Foreskin keratinocyte (primary cell): ENCODE measurements at places on chromosomes 11 and 22. TPM values are rescaled to one million over a fixed set of nuclear protein-coding genes. Genes with fewer than 3 reads are reported as not detected.

DNA sequence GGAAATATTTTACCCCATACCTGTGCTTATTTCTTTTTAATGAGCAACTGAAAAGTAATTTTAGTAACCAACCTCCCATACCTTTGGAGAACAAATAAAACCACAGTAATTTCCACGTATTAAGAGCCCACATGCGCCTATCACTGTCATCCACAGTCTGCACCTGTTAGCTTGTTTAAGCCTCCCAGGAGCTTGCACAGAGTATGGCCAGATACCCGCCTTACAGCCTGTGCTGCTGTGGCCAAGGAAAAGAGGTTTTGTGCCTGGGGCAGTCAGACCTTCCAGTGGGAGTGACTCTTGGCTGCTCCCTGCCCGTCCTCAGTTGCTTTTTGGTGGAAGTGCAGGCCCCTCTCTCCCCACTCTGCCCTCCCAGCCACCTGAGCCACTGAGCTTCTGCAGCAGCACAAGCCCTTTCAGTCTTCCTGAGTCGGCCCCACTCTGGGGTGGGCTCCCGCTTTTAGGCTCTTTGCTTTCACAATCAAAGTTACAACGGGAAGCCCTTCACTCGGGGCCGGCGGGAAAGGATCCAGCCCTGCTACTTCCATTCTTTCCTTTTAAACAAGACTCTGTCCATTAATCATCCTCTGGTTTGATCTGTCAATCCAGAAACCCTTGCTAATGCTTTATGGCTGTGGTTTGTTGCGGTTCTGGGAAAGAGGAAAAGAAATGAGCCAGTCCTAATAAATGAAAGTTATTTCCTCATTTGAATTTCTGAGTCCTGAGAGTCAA is 308.8 kb downstream of the TBC1D22A start:
- no peak for DNase-seq

LRRC4C gene
- not detected in 2 replicates for total RNA-seq

DNA sequence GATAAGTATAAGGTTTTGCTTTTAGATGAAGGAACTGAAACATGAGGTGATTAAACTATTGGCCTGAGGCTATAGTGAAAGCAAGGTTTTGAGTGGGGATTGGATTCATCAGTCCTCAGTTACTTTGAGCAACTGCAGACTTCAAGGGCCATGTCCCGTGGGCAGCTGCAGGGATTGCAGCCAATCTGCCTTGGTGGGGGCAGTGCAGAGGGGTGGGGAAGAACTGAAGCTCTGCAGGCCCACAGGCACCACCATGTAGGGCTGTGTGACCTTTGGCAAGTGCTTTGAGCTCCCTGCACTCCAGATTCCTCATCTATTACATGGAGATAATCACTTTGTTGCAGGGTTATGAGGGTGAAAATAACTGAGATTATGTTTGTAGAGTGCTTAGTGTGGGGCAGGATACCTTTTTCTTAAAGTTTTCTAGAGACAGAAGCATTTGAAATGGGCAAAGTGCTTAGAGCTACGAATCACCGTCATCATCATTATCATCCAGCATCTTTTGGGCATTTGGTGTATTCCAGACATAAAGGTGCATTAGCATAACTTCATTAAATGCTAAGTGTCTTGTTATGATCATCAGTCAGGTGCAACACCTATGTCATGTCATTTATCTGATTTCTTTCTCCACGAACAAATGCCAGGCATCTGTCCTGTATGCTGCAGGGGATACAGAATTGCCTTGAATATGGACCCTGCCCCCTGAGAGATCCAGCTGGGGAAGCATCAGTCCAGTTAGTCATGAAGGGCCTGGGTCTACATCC is 72.1 kb upstream of the TENM4 start:
- DNase-seq, result no peak

DNA sequence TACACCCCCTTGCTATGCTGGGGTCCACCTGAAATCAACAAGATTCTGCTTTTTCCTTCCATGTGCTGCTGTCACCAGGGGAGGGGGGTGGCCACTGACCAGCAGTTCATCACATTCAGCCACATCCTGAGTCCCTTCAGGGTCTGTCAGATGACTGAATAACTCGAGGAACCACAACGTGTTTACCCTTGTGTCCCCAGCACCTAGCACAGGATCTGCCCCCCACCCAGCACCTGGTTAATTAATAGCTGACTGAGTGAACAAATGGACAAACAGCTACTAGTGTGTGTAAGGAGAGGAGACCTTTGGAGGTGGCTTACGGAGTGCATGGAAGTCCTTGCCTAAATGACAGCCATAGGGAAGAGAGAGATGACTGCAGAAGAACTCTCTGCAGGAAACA is 119.5 kb upstream of the NCAM1 start:
- DNase-seq, result no peak

- peak; percentile 73 for DNase-seq
Observed at GRCh38 chr11:126163074-126163700, 48.3 kb downstream of the RPUSD4 start.

SYCE3 gene
- 0.41 TPM in 1 of 2 replicates, not detected in the other for total RNA-seq

- DNase-seq, result peak; percentile 58
Observed at GRCh38 chr22:46053563-46054090, 76.7 kb upstream of the WNT7B start.

UCP3 gene
- 0.21 and 0.48 TPM in 2 replicates for total RNA-seq

C11orf86 gene
- total RNA-seq, result not detected in 2 replicates

DNA sequence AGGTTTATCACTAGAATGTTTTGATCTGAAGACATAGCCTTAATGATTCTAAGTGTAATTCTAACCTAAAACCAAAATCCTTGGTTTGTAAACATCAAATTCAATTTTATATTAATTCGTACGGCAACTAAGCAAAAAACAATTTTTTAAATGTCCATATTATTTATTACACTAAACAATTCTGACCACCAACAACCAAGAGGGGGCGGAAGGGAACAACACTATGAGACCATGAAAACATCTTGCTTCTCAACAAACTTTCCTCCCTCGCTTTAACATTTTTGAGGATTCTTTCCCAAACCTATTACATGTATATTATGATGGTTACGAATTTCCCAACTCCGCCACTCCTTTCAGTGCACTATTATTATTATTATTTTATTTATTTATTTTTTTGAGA is 6.5 kb upstream of the UCP2 start:
- no peak for DNase-seq

- no peak for DNase-seq
Observed at GRCh38 chr22:19884954-19885751, 30.5 kb upstream of the GNB1L start.

DNA sequence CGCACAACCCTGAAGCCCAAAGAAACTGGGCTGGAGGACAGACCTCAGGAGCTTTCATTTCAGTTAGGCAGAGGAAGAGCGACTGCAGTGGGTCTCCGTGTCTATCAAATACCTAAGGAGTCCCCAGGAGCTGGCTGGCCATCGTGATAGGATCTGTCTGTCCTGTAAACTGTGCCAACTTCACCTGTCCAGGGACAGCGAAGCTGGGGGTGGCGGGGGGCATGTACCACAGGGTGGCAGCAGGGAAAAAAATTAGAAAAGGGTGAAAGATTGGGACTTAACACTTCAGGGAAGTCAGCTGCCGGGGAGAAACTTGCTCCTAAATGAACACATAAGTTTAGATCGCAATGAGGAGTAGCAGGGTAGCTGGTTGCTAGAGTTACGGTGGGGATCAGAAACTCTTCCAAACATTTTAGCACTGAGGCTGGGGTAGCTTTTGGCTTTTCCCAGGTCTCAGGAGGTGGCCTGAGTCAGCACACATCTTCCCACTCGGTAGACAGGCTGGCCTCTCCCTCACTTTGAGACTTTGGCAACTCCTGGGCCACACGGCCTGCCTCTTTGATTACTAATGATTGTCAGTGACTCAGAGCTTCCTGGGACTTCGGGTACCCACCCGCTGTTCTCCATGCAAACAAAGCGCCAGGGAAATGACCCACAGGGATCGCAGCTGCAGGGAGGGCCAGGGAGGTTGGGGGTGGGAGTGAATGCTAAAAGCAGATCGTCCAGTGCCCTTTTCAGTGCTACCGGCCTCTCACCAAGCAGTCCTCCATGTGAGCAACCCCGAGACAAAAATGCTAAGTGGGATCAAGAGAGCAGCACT is 2.9 kb upstream of the MTFP1 start:
- DNase-seq, result peak; percentile 86

MB gene
- total RNA-seq, result not detected in 2 replicates

DNA sequence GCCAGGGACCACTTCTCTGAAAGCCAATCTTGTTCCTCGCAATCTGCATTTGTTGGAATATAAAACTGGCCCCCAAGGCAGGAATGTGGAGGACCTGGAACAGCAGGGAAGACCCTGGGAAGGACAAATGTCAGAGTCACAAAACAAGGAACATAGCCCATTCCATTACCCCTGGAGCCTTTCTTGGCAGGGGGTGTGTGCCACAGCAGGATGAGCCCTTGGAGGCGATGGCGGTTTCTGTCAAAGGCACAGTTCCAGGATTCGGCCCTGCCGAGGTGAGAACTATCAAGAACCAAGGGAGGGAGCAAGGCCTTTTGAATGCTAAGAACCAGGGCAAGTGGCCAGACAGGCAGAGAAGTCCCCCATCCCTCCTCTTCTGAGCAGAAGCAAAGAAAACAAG is 204.3 kb downstream of the TRIM29 start:
- no peak for DNase-seq

DNA sequence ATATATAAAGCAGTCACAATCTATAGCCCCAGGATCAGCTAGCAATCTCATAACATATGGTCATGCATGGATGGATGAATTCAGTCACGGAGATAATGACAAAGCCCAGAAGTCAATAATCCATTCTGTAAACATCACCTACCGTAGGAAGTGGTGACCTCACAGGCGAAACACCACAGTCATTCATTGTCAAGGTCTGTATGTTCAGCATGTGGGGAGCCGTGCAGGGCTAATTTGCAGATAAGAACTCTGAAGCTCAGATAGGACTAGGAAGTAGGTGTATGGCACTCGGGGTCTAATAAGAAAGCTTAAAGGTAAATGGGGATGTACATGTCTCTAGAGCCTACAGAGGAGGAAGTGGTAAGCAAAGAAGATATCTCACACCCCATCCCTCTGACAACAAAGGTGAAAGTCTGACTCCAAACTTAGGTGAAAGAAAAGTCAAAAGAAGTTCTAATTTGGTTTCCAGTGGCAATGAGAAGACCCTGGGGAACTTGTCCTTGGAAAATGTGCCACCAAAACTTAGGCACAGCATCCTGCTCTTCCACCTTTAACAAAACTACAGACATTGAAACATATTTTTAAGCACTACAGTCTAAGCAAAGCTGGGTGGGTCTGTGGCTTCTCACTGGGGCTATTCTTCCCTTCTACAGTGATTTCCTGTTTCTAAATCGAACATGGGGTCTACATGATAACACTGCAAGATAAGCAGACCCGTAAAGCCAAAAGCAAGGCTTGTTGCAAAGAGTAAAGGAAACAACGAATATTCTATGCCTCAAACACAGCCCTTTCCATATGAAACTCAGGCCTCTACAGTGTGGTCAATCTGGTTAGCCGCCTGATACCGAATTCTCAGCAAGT is 5.2 kb downstream of the CRTAM start:
- DNase-seq, result no peak

GRCh38 chr11:133801356-133801755 is 44.0 kb downstream of the SPATA19 start:
- DNase-seq, result no peak

APOBEC3B gene
- total RNA-seq, result 0.41 and 1.6 TPM in 2 replicates

- DNase-seq, result no peak
Observed at GRCh38 chr11:68543594-68543993, 83.0 kb downstream of the PPP6R3 start.

ESAM gene
- not detected in 2 replicates for total RNA-seq

- DNase-seq, result no peak
Observed at GRCh38 chr22:32499666-32500065, 25.1 kb downstream of the FBXO7 start.

DNA sequence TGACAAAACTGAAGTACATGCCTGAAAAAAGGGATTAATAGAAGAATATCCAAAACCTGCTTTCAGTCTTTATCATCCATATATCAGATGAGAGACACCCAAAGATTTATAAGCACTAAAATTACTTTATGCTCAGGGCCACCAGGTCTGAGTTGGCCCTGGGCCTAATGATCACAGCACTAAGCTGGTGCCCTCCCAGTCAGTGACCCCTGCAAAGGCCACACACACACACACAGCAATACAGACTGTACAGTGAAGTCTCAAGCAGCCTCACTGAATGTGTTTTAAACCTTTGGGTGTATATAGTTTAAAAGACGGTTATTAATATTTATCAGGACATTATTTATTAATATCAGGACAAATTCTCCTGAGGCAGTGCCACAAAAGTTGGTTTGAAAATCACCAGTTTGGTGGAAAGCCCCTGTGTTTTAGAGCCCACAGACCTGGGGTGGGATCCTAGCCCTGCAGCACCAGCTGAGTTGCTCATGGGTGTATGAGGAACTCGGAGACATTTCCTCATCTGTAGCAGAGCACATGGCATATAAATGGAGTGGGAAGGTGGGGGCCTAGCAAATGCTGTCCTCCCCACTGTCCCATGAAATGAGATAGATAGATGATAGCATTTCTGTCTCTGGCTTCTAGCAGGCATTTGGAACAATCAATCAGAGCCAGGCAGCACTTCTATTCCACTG is 48.4 kb upstream of the HORMAD2 start:
- DNase-seq, result no peak

MYBPC3 gene
- total RNA-seq, result not detected in 2 replicates
